ENCODE measurements at places on chromosomes 3 and 15. TPM values are rescaled to one million over a fixed set of nuclear protein-coding genes. Genes with fewer than 3 reads are reported as not detected.

SCN5A gene
- total RNA-seq = 0.61 TPM

STARD5 gene
- total RNA-seq = 1.4 TPM

DNA sequence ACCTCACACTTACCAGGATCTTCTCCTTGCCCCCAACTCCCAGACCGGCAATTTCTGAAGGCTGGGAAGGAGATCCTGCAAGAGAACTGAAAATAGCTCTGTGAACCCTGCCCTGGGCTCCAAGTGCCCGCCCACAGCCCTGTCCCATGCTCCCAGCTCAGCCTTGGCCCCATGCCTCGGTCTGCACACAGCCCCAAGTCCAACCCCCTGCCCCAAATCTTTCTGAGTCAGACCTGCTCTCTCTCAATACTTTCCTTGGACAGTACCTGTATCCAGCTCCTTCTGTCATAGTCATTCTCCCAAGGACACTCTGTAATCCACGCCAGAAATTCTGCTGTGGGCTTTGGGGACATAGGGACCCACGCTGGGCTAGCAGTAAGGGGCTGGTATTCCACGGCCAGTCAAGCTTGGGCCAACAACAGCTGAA, 6.3 kb upstream of the SMAD3 start:
- no peaks in the 10 kb centered on the region for H3K27me3 ChIP-seq
- peaks cover 6% of the 10 kb centered on the region for H3K36me3 ChIP-seq
- H3K4me1 ChIP-seq = peaks cover 60% of the 10 kb centered on the region
- no peak overlapping the region for H3K4me3 ChIP-seq
- no peak overlapping the region for H3K27ac ChIP-seq

DNA sequence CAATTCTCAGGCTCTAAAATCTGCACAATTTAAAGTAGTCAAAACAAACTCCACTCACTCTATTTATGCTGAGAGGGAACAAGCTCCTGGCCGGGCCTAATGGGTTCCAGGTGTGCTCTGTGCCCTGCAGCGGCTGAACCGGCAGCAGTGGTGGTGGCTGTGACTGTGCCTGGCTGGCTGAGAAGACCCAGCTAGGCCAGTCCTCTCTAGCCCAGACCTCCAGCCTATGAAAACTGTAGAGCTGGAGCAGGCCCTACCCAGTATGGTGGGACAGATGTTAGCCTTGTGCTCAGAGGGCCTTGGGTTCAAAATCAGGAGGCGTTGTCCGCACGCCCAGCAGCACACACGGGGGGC, 37.0 kb downstream of the EPHB3 start:
- no peak for DNase-seq
- no peak overlapping the region for H3K4me3 ChIP-seq
- no peaks in the 10 kb centered on the region for H3K36me3 ChIP-seq
- H3K4me1 ChIP-seq = peaks cover 21% of the 10 kb centered on the region

DNA sequence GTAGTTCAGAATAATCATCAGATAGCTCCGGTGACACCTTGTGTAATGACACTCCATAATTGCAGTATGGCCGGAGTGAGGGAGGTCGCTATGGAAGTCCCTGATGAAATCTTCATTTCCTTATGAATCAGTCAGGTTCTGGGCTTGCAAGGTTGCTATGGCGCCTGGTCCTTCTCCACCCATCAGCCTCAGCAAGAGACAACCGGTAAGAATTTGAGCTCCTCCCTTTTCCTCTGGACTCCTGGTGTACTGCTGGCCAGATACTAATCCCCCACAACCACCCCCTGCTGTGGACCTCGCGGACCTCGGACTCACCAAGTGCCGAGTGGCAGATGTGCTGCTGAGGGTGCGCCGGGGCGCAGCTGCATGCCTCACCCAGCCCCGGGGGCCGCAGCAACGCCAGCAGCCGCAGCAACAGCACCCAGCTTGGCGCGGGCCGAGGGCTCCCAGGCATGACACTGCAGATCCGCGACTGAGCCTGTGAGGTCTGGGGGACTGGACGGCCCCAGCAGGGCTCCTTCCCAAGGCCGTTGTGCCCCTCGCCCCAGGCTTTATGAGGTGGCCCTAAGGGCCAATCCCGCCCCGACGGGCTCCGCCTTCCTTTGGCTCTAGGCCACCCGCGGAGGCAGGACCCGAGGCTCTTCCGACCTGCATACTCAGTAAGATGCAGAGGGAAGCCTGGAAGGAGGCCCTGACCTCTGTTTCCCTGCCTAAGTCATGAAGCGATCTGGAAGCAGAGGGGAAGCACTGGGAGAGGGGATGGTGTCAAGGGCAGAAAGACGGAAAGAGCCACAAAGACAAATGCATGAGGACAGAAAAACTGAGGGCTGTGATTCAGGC, at the start of gene TIMP4:
TIMP4 (minus strand) TSS at position 526 of the 840 bp plus-strand sequence; CDS start at position 454, 72 bp downstream.
- H3K4me1 ChIP-seq = peaks cover 32% of the 10 kb centered on the region
- H3K4me3 ChIP-seq = peak within 1 kb of the TSS; percentile 50
- peaks cover under 1% of the 10 kb centered on the region for H3K27me3 ChIP-seq
- peak; percentile 28 for DNase-seq
- no peaks in the 10 kb centered on the region for H3K36me3 ChIP-seq

DNA sequence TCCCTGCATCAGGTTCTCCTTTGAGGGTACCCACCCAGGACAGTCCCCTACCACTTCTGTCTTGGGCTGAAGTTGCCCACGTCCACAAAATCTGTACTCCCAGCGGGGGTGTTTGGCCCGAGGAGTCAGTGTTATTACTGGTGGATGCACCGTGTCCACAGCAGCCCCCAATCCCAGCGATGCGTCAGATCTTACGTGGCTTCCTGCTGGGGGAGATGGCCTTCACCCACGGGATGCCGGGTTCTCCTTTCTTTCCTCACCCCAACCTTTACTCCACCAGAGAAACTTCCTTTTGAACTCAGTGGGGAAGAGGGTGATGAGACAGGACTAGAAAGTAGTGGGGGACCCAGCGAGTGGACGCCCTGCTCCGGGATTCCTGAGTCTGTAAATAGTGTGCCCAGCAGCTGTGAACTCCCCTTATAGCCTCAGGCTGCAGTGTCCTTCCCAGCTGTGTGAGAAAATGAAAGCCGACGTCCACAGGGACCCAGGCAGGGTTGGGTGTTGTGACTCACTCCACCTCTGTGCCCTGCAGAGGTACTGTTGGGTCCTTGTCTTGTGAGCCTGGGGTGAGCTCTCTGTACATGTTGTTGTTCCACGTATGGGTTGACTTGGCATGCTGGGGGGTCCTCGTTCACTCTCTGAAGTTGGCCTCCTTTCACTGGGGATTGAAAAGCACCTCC, 31.5 kb downstream of the CRTAP start:
- H3K27me3 ChIP-seq = no peaks in the 10 kb centered on the region
- no peaks in the 10 kb centered on the region for H3K36me3 ChIP-seq
- no peaks in the 10 kb centered on the region for H3K4me1 ChIP-seq
- no peak for DNase-seq
- H3K27ac ChIP-seq = no peak overlapping the region
- no peak overlapping the region for H3K4me3 ChIP-seq

GRCh38 chr3:175187586-175187985, 328.5 kb downstream of the NAALADL2 start:
- H3K4me1 ChIP-seq = peaks cover 10% of the 10 kb centered on the region
- no peak overlapping the region for H3K4me3 ChIP-seq
- DNase-seq = no peak
- no peak overlapping the region for H3K27ac ChIP-seq
- H3K27me3 ChIP-seq = no peaks in the 10 kb centered on the region

DNA sequence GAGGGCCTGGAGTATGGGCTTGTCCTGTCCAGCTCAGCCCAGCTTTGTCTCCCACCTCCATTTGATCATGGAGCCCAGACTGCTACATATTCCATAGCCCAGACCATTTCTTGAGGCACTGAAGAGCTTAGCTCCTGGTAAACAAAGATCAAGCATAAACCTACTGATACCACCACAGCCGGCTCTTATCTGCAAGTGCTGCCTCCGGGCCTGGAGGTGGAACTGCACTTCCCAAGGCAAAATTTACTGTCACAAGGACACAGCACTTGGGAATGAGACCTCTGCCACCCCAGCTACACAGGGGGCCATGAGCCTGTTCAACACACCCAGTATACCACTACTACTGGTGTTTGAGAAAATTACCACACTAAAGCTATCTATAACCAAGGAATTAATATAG, 53.7 kb upstream of the PLSCR5 start:
- no peaks in the 10 kb centered on the region for H3K27me3 ChIP-seq
- DNase-seq = no peak
- H3K4me1 ChIP-seq = peaks cover 8% of the 10 kb centered on the region

All from Calu3 (cell line).